CD8-positive, alpha-beta T cell (primary cell): ENCODE measurements at places on chromosomes 7 and 10. TPM values are rescaled to one million over a fixed set of nuclear protein-coding genes. Genes with fewer than 3 reads are reported as not detected.

GRCh38 chr10:102451105-102451969 is at the start of gene C10orf95:
TSS of gene C10orf95 (minus strand) at chr10:102451543. CDS start at chr10:102451093, 450 bp downstream.
- DNase-seq: no peak

- DNase-seq: no peak
These were observed 585.8 kb downstream of the DNAJB6 start for GRCh38 chr7:157922576-157922975.

GRCh38 chr10:98394851-98395440 is 20.0 kb downstream of the PYROXD2 start:
- no peak for DNase-seq

Gene CALML3
- not detected for total RNA-seq

Gene SEC61G
- total RNA-seq: 50.5 TPM
